ENCODE measurements at places on chromosomes 3 and 15. TPM values are rescaled to one million over a fixed set of nuclear protein-coding genes. Genes with fewer than 3 reads are reported as not detected.

DNA sequence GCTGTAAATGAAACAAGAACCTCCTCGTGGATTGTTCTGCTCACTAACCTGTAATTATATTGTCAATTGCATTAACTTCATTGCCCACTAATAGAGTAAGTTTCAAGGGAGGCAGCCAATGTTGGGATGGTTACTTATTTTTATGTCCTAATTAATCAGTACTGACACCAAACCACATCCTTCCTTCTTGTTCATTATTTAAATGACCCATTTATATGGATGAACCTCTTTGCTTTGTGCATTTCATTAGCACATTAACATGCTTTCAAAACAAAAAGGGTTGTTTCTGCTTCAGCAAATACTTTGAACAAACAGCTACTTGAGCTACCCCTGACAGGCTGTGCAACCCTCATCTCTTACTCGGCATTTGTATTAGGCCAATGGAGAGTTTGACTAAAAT, 374.2 kb downstream of the MECOM start:
- no peak for DNase-seq

- no peak for DNase-seq
Measured at GRCh38 chr3:67109651-67110204, 111.6 kb downstream of the KBTBD8 start.

- DNase-seq = no peak
Measured at GRCh38 chr3:121975702-121976302, 46.2 kb downstream of the ILDR1 start.

DNA sequence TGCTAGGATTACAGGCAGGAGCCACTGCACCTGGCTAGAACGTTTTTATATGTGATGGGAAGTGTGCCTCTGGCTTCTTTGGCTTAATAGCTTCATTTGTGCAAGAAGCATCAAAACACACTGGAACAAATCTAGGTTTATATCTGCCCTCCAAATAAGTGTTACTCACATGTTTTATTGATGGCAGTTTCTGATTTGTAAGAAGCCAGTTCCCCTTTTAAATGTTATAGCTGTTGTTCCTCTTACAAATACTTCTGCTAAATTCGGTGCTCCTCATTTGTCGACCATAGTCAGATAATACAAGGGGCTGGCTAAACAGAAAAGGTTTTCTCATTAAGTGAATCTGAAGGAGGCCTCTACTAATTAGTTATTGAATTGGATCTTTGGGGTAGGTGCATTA, 307.1 kb upstream of the SEMA6D start:
- no peak for DNase-seq

- no peak for DNase-seq
Measured at GRCh38 chr3:179182902-179183301, 34.7 kb downstream of the PIK3CA start.

- no peak for DNase-seq
Measured at GRCh38 chr3:195896361-195897080, 11.8 kb downstream of the TNK2 start.

DNA sequence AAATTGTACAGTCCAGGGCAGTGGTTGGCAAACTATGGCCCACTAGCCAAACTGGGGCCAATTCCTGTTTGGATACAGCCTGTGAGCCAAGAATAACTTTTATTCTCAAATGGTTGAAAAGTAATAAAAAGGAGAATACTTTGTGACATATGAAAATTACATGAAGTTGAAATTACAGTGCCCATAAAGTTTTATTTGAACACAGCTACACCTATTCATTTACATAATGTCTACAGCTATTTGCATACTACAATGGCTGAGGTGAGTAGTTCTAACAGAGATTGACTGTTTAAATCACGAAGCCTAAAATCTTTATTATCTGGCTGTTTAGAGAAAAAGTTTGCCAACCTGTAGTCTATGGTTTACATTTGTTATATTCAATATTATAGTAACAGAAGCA, 600.1 kb downstream of the MAGI1 start:
- DNase-seq = no peak

DNA sequence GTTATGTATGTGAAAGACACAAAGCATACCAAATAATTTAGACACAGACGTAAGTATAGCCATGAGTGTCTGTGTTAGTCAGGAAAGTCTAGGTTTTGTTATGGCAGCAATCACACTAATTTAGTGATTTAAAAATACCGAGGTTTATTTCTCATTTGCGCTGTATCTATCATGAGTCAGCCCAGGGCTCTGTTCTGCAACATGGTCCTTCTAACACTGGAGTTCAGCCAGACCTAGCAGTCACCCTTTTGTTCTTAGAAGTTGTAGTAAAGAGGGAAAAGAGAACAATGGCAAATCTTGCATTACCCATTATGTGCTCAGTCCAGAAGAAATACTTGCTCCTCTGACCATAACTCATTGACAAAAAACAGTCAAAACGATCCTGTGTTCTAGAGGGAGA, 311.5 kb downstream of the NLGN1 start:
- DNase-seq = no peak

DNA sequence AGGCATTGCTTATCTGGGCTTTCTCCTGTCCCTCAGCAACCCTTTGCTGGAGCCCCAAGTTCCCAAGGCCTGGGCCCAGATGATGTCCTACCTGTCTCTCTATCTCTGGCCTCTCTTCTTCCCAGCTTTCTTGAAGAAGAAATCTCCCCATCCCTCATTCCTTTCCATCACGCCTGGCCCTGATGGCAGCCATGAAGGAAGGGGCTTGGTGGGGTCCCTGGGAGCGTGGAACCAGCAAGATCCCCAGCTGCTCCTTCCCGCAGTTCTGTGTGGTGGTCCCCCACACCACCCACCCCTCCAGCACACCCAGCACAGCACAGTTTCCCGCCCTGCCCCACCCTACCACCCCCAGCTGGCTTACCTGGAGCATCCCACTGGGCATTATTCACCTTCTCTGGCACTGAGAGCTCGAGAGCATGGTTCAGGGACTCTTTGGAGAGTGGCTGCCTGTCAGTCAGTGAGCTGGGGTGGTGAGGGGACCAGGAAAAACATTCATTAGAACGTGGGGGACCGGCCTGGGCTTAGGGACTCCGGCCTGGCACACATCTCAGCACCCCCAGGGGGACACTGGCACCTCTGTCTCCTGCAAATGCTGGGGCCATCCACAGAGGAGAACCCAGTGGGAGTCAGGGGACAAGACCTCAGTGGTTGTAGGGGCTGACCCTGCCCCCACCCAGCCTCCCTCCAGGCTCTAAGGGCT, 26.6 kb downstream of the ACSBG1 start:
- no peak for DNase-seq

DNA sequence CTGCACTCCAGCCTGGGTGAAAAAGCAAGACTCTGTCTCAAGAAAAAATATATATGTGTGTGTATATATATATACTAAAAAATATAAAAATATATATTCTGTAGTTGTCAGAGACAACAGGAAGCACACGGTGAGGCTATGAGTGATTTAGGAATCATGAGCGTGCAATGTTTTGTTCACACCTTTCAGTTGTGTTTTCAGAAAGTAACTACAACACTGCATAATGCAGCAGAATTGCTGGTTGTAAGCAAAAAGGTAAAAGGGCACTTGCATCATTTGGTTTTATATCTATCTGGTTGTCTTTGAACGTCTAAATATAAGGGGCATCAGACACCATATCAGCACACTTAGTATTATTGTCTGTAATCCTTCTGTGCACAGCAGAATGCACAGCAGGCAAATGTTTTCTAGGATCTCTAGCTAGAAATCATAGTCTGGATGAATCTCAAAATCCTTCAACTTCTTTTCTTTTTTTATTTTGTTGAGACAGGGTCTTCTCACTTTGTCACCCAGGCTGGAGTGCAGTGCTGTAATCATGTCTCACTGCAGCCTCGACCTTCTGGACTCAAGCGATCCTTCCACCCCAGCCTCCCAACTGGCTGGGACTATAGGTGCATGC, 44.8 kb downstream of the CCR3 start:
- no peak for DNase-seq

GRCh38 chr3:4977853-4978203, 1.4 kb upstream of the BHLHE40 start:
- DNase-seq = no peak

DNA sequence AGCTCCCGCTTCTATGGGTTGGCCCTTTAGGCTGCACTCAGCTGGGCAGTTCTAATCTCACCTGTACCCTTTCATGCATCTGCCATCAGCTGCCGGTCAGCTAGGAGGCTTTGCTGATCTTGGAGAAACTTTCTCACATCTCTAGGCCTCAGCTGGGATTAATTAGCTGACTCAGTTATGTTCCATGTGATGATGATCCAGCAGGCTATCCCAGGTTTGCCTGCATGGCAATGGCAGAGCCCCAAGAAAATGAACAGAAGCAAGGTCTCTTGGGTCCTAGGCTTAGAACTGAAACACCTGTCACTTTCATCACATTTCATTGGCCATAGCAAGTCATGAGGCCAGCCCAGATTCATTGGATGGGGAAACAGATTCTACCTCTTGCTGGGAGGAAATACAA, 304.6 kb upstream of the TBC1D5 start:
- DNase-seq = no peak

DNA sequence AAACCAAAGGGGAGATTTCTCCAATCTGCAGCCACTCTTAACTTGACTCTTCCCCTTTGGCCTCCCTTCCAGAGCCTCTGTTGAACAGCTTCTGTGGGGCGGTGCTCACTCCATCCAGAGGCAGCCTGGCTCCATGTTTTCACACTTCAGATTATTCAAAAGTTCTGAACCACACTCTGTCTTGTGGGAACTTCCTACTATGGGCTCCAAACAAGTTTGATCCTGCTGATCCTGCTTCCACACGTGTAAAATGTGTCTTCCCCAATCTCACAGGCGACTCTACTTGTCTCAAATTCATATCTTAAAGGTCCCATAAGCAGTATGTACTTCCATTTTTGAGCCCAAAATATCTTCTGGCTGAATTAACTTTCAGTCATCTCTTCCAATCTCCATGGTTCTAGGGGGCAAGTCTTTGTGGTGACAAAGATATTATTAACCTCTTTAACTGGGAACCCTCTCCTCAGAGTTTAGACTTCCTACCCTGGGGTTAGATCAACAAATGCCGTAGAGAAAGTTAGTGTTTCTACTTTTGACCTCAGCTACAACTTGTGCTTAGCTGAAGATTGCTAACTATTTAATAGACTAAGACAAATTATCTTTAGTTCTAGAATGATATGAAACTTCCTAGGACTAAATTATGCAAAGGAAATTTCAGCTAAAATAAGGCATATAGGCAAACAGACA, 176.3 kb upstream of the BCL6 start:
- no peak for DNase-seq

- DNase-seq = no peak
Measured at GRCh38 chr3:195010551-195011100, 260.3 kb downstream of the XXYLT1 start.

GRCh38 chr3:16950282-16950681, 65.5 kb downstream of the PLCL2 start:
- DNase-seq = no peak

DNA sequence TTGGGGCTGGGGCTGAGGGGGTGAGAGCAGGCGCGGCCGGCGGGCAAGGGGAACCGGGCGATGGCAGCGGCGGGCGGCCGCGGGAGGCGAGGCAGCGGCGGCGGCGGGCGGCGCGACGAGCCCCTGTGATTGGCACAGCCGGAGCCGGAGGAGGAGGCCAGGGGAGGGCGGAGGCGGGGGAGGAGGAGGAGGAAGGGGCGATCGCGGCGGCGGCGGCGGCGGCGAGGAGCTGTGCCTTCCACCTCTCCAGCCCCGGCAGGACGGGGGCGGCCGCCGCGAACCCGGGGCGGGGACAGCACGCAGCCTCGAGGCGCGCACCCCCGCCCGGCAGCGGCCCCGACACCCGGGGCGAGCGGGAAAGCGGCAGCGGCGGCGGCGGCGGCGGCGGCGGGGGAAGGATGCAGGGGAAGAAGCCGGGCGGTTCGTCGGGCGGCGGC, at the start of gene SLCO3A1:
Gene SLCO3A1, plus strand, starts transcription at position 198 of the 437 bp plus-strand sequence.
- peak; percentile 45 for DNase-seq

DNA sequence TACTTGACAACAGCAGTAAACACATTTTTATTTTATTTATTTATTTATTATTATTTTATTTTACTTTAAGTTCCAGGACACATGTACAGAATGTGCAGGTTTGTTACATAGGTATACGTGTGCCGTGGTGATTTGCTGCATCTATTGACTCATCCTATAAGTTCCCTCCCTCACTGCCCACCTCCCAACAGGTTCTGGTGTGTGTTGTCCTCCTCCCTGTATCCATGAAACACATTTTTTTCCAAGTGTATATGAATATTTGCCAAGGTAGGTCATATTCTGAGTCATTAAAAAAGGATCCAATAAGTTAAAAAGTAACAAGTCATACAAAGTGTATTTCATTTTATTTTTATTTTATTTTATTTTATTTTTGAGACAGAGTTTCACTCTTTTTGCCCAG, 567.3 kb upstream of the KCNMB2 start:
- no peak for DNase-seq

GRCh38 chr3:120820748-120821147, 78.2 kb downstream of the GTF2E1 start:
- DNase-seq = no peak

GRCh38 chr3:138114988-138115971, at the start of gene DZIP1L:
TSS of gene DZIP1L (minus strand) at chr3:138115608. CDS start at chr3:138103971, 11,637 bp downstream.
- DNase-seq = peak; percentile 65

- no peak for DNase-seq
Measured at GRCh38 chr3:27827041-27827440, 104.9 kb upstream of the EOMES start.

DNA sequence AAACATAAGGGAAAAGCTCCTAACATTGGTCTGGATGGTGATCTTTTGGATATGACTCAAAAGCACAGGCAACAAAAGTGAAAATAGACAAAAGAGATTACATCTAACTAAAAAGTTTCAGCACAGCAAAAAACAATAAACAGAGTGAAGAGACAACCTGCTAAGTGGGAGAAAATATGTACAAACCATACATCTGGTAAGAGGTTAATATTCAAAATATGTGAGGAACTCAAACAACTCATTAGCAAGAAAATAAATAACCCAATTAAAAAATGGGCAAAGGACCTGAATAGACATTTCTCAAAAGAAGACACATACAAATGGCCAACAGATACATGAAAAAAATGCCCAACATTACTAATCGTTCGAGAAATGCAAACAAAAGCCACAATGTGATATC, 19.0 kb upstream of the NR1I2 start:
- no peak for DNase-seq

- DNase-seq = no peak
Measured at GRCh38 chr3:150068440-150069153, 97.9 kb upstream of the PFN2 start.

GRCh38 chr15:39804026-39804425, 21.4 kb upstream of the FSIP1 start:
- no peak for DNase-seq

- no peak for DNase-seq
Measured at GRCh38 chr3:80806673-80807072, 954.8 kb downstream of the GBE1 start.

- no peak for DNase-seq
Measured at GRCh38 chr15:100769975-100770340, 109.7 kb upstream of the ALDH1A3 start.

GRCh38 chr3:89138048-89138447, 30.6 kb downstream of the EPHA3 start:
- DNase-seq = no peak

The ASTE1 gene
- 7.7 TPM for total RNA-seq

The GOLGA6D gene
- total RNA-seq = 0.13 TPM

The MCTP2 gene
- total RNA-seq = 5.4 TPM

The CCR8 gene
- total RNA-seq = not detected

The PIK3CA gene
- 19.2 TPM for total RNA-seq

The ONECUT1 gene
- total RNA-seq = 341 TPM

The SPINT1 gene
- 217 TPM for total RNA-seq

The ACAN gene
- total RNA-seq = 0.93 TPM

The ABHD17C gene
- 20.6 TPM for total RNA-seq

The RLBP1 gene
- total RNA-seq = not detected

The GOLGA8J gene
- total RNA-seq = not detected

The BFSP2 gene
- total RNA-seq = not detected

The CADPS gene
- total RNA-seq = 149 TPM

Data from progenitor cell of endocrine pancreas (in vitro differentiated cells).